ENCODE measurements at places on chromosomes 1 and 21. TPM values are rescaled to one million over a fixed set of nuclear protein-coding genes. Genes with fewer than 3 reads are reported as not detected.
A peak's percentile ranks its signal among the peaks of the same experiment; 100 is the strongest.

- DNase-seq = no peak
Observed at GRCh38 chr1:153561466-153561985, 4.1 kb downstream of the S100A2 start.

DNA sequence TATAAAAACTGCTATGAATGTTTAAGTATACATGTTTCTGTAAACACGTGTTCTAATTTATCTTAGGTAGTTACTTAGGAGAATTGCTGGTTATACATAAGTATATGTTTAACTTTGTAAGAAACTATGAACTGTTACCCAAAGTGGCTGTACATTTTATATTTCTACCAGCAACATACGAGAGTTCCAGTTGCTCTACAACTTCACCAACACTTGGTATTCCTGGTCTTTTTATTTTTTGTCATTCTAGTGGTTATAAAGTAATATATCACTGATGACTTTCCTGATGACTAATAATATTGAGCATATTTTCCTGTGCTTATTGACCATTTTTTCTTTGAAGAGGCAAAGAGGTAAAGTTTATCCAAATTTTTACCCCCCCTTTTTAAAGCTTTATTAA, 76.0 kb downstream of the KIAA0319L start:
- no peak for DNase-seq

DNA sequence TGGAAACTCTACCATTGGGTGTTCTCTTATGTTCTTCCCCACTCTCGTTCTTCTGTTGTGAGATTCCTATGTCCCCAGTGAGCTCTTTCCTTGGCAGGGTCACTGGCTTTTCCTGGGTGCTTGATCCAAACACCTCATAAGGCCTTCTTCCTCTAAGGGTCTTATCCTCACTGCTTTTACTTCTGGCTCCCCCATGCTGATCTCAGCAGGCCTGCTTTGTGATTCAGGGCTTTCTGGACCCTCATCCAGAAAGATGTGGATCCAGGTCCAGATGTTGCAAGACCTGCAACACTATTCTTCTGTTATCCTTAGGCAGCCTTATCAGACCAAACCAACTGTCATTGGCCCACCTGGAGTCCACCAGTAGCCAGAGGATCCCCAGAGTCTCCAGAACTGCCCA, 11.2 kb upstream of the MYOG start:
- no peak for DNase-seq

SORT1 gene
- total RNA-seq = 15.4 TPM

DNA sequence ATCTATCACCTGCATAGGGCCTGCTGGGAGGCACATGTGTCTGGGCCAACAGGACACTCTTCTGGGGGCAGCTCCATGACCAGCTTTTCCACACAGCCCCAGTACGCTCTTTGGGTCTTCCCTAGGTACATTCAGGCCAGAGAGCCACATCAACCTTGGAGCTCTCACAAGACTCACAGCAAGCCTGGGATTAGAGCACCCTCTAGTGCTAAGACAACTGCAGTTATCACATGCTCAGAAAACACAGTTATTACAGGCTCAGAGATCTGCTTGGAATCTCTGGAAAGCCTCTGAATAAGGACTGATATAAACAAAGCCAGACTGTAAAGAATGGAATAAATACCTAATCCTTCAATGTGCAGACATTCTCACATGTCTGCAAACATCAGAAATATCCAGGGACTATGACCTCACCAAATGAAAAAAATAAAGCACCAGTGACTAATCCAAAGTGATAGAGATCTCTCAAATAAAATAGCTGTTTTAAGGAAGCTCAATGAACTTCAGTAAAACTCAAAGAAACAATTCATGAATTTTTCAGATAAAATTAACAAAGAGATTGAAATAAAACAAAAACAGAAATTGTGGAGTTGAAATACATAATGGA, 563.9 kb upstream of the NR5A2 start:
- peak; percentile 61 for DNase-seq

DNA sequence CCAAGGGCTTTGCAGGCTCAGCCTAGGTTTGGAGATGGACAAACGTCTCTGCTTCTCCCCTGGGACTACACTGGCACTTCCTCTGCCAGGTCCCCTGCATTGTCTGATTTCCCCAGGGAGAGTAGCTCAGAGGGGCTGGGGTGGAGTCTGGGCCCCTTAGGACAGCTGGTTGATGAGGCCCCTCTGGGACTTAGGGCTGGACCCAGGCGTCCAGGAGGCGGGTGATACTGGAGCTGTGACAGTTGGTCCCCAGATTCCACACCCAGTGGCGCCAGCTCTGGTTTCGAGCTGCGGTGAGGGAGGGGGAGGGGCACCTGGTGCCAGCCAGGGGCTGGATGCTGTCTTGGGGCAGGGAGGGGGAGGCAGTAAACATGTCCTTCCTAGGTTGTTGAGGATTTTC, 7.4 kb upstream of the MEX3A start:
- DNase-seq = no peak

DNA sequence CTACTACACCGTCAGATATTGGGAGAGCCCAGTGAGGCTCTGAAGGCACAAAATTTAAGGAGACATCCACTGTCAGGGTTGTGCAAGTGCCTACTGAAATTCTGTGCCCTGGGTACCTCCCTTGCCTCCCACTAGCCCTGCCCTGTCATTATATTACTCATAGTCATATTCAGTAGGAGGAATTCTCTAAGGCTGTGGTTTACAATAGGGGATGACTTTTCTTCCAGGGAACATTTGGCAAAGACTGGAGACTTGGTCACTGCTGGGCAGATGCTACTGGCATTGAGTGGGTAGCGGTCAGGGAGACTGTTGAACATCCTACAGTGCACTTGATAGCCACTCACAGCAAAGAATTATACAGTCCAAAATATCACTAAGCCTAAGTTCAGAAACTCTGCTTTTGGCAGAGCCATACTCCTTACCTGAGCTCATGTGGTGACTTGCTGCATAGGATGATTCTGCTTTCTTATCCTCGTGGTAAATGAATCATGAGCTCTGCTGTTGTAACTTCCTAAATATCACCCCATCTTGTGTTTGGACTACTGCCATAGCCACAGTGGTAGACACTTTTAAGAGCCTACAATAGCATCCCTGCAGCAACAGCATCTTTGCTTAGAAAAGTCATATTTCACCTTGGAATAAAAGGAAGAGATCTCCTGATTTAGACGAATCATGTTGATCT, 563.4 kb upstream of the PLXNA2 start:
- peak; percentile 1 for DNase-seq

DNA sequence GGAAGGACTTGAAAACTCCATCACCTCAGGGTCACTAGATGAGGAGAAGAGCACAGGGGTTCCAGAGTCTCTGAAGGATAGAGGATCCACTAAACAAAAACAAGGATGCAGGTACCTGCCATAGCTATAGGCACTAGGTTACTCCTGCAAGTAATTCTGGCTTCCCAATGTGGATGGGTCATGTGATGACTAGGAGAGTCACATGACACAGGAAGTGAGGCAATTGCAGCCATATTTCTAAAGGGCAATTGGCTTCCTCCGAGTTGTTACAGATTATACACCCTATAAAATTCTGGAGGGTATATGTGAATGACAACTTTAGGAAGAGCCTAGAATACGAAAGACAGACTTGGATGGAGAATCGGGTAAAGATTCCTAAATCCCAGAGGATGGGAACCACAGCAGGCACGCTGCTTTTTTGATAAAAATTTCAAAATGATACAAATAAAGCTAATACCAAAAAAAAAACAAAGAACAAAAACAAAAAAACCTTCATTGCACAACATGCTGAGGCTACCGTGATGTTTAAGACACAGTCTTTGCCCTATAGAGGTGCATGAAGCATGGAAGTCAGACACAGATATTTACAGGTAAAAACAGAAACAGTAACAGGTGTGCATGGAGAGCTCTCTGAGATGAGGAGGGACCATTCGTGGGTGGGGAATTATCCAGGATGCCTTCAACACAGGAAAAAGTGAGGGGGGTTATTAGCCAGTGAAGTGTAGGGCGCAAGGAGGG, 10.5 kb downstream of the MTX1 start:
- peak; percentile 58 for DNase-seq

DNA sequence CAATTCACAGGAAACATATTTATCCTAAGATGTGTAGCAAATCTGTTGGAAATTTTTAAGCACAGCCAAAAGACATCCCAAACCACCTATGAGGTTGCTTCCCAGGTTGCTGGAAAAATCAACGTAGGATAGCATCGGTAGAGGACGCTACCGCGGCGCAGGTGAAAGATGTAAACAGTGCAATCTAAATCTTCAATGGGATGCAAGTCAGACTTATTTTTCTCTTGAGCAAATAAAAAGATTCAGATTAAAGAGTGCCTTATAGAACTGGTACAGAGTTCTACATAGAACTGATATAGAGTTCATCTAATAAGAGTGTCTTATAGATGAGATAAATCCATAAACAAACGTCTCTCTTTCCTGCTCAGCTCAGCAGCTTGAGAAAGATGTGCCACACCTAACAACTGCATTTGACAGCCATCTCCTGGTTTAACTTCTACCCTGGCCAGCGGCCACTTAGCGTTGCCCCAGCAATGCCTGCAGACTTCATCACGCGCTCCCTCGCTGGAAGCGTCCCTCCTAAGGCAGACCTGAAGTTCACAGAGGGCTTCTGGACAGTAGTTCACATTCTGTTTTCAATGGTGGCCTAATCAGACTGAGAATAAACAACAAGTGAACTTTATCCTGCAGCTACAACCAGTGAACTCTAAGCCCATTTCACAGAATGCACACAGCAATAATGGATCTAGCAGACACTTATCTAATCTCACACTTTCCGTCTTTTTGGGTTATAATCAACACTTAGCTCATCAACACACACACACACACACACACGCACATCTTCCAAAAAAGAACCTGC, 164.5 kb downstream of the TOMM20 start:
- DNase-seq = no peak

- no peak for DNase-seq
Observed at GRCh38 chr1:151134396-151134795, 12.0 kb downstream of the SEMA6C start.

OR2G6 gene
- not detected for total RNA-seq

GRCh38 chr21:25999921-26000582, 170.5 kb downstream of the APP start:
- no peak for DNase-seq

FCGR3B gene
- not detected for total RNA-seq

Data from RPMI7951 (cell line).